ENCODE measurements at places on chromosomes 1 and 21. TPM values are rescaled to one million over a fixed set of nuclear protein-coding genes. Genes with fewer than 3 reads are reported as not detected.

S100A9 gene
- 28.9 TPM for total RNA-seq

PAX7 gene
- under 0.01 TPM for total RNA-seq

TENT5C gene
- total RNA-seq = 4.9 TPM

KIAA1614 gene
- total RNA-seq = 5.7 TPM

GPR25 gene
- total RNA-seq = not detected

DNA sequence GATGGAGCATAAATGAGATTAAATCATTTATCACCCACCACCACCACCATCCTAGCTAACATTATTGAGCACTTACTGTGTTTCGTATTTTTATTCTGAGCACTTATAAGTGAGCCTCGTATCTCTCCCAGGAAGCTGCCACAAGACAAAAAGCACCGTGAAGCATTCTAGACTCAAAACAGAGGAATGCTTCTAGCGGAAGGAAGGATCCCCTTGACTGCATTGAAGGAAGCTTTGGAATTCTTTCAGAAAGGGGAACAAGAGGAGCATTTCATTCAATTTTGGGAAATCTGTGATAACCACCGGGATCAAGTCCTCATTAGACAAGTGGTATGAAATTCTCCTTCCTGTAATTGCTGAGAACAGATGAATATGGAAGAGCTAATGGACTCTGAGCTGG is 66.3 kb downstream of the PTPN14 start:
- DNase-seq = no peak

DNA sequence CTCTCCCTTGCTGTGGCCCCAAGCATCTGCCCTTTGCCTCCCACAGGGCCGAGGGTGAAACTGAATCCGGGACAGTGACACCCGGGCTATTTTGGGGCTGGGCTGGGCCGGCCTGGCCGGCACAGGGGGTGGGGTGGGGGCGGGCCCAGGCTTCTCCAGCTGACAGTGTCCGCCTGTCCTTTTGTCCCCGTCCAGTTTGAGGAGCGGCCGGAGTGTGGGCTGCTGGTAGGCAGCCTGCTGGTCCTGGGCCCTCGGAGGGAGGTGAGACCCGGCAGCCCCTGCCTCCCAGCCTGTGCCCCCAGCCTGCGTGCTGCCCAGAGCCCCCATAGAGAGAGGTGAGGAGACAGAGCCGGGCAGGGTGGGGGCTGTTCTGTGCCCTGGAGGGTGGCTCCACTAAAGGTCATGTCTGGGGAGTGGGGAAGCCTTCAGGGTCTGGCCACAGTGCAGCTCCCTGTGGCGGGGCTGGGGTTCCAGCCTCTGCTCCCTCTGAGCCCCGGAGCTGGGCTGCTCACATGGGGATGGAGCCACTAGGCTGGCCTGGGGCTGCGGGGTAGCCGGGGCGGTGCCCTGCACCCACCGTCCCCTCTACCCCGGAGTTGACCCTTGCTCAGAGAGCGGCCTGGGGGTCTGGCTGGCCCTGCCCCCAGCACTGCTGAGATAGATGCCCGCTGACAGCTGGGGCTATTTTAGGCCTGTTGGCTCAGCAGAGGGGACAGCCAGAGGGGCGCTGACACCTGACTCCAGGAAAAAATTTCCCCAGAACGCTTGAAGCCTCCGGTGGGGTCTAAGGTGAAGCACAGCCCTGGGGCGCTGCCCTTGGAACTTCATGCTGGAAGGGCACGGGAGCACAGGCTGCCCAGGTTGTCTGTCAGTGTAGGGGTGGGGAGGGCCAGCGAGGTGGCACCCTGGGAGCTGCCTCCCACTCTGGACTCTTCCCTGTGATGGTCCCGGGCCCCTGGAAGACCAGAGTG is at the start of gene OBSCN:
Gene OBSCN, plus strand, starts transcription at position 194 of the 971 bp plus-strand sequence. CDS start 3,740 bp downstream, outside the sequence.
- DNase-seq = no peak

DNA sequence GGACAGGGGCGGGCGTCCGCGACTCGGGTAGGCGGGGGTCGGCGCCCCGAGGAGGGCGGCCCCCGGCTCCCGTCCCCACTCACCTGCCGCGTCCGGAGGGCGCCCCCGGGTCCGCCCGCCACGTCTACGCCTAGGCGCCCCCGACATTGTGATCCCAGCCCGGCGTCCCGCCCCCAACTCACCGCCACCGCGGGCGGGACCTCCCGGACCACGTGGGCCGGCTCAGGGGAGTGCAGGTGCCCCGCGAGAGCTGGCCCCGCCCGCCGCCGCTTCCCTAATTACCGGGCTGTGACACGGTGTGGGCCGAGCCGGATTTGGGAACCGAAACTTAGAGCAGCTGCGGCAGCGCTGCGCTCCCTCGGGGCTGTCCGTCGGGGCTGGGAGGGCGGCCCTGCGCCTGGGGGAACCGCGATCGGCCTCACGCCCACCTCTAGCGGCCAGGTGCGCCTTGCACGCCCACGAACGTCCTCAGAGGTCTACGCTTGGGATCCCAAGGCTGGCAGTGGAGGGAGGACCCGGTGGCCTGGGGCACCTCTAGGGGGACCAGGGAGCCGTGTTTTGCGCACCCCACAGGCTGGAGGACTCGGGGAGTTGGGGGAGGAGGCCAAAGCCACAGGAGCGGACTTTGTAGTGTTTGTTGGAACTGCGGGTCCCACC is 521 bp upstream of the NADK start:
- DNase-seq = peak; percentile 66

- no peak for DNase-seq
Measured at GRCh38 chr21:14567331-14568279, 21.5 kb upstream of the SAMSN1 start.

DNA sequence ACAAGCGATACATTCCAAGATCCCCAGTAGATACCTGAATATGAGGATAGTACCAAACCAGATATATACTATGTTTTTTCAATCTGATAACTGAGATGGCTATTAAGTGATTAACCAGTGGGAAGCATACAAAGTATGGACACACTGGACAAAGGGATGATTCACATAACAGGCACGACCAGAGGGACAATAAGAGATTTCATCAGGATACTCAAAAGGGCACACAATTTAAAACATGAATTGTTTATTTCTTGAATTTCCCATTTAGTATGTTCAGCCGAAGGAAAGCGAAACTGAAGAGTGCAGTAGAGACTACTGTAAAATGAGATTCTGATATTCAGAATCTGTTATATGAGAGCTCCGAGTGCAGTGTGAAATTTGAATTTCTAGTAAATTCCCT is 10.6 kb downstream of the ZZZ3 start:
- no peak for DNase-seq

GRCh38 chr1:91440847-91441246 is 36.2 kb upstream of the HFM1 start:
- DNase-seq = peak; percentile 10

DNA sequence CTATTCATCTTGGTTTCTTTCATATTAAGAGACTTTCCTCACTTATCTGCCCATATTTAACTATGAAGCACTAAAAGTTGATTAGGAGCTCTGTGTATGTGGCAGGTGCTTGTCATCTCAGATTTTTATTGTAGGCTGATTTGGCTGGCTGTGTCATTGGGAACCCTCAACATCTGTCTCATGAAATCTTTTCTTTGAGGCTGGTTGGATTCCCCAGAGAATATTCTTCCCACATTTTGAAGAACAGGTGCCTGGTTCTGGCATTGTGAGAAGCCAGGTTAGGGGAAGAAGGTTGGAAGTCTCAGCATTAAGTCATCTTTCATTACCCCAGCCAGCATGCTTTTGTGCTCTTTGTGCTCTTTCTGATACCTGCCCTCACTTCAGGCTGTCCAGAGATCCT is 37.1 kb downstream of the EEIG2 start:
- DNase-seq = no peak

DNA sequence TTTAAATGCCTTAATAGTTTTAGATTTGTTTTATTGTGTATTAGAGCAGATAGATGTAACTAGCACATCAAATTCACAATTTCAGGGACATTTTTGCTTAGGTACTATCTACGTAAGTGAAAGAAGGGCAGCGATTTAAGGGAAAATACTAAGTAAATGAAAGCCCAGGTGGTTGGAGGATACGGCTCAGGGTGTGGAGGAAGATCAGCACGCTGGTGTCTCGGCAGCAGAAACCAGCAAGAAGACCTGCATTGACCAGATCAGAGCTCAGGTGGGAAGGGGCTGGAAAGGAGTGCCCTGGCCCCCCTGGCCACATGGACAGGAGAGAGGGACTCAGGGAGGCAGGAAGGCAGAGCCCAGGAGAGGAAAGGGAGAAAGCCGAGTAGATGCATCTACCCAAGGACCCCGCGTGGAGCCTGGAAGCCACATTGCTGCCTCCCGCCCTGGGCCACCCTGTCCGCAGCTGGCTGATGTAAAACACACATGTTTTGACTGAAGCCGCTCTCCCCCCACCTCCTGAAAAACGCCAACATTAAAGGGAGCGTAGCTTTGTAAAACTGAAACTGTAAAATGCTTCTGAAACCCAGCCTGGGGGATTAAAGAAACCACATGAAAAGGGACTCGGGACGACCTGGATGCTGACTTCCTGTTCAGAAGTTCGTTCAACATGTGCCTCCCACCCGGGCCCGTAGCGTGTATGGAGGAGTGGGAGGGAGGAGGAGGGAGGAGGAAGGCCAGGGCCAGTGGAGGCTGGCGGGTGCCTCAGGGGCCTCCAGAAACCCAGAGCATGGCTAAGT is 72.6 kb upstream of the TARDBP start:
- no peak for DNase-seq

DNA sequence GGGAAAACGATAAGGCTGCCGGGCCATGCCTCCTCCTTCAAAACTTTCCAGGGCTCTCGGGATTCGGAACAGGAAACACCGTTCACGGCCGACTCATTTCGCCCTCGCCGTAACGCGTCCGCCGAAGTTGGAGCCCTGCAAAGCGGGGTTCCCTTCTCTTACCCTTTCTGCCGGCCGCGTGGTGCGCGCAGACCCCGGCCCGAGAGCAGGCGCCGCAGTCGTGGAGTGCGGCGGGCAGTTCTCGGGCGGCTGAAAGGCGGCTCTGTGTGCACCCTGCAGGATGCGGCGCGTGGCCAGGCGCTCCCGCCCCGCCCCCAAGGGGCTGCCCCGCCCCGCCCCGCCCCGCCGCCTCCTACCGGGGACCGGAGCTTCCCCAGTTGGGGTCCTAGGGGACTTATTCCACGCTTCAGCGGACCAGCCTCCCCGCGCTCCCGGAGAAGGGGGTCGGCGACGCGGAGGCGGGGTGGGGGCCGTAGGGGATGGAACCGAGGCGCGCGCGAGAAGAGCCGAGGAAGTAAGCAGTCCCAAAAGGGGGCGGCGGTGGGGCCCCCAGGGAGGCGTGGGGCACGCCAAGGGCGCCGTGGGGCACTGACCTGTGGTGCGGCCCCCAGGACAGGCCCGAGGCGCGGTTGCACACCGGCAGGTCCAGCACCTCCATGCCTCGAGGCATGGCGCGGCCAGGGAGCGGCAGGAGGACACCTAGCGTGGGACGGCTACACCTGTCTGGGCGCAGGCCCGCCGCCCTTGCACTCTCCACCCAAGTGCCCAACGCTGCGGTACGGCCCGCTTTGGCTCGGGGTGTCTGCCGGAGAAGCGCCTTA is at the start of gene MCOLN2:
Gene MCOLN2, minus strand, starts transcription at position 268 of the 821 bp plus-strand sequence. Its CDS starts 241 bp downstream, at position 27.
- peak; percentile 72 for DNase-seq

GRCh38 chr1:214432245-214432644 is 119.2 kb downstream of the PTPN14 start:
- DNase-seq = no peak

DNA sequence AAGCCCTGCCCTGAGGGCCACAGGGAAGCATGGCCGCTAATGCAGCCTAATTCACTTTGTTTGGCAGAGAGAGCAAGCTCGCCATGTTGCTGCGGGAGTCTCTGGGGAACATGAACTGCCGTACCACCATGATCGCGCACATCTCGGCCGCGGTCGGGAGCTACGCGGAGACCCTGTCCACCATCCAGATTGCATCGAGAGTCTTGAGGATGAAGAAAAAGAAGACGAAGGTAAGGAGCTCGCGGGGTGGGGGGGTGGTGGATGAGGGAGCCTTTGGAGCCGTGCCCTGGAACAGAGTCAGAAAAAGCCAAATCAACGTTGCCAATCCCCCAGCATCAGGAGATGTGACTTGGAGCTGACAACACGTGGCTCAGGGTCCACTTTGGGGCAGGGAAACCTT is 529.4 kb downstream of the KIF26B start:
- no peak for DNase-seq
